AML-193 (cell line): ENCODE measurements at places on chromosomes 4 and X.

GRCh38 chr4:156378033-156378665, 424.5 kb upstream of the CTSO start:
- peak; percentile 53 for DNase-seq

DNA sequence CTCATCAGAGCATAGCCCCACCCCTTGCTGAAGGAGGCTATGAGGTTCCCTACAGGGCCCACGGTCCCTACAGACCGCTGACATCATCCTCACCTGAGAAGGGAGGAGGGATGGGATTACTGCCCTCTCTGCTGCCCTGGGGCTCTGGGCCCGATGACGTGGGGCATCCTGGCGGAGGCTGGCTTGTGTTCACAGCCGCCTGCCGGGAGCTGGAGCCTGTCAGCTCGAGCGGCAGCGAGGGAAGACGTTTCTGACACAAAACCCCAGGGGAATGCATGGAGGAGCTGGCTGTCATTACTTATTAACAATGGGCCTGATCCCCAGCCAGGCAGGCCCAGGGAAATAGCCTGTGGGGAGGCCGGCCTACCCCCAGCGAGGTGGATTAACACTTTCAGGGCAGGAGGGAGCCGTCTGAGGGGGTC, 106.6 kb upstream of the ATP6AP2 start:
- DNase-seq, result no peak

DNA sequence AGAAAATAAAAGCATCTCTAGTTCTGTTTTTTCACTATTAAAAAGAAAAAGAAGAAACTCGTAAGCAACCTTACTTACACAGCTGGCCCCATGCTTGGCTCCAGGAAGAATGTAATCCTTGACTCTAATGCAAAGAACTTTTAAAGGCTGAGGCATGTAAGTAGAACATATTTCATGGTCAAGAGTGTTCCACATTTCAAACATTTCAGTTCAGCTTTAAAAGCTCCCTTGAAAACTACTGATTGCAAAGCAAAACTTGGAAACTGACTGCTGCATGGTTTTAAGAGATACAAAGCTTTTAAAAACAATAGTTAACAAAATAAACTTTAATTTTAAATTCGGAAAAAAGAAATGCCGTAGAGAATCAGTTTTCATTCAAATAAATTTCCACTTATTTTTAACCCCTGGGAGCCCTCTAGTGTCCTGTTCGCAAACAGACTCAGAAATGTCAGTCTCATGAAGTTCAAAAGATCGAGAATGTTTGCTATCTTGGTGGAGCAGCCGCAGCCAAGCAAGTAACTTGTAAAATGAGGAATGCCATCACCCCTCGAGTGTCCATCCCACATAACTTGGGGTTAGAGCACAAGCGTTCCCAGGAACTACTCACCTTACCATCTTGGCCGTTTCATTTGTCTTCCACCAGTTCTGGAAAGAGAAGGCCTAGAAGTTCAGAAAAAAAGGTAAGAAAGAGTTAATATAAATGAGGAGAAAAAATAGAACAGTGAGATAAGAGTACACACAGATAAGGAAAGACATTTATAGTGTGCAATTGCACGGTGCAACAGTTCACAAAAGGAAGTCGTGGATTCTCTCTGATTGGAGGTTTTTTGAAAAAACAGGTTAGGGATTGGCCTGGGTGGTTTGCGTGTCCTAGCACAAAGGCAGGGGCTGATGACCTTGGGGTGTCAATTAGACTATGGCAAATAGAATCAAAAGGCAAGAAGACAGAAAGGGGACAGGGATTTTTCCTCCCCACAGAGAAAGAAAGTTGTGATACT, at the start of gene GASK1B:
TSS of gene GASK1B (minus strand) at position 765 of the 998 bp plus-strand sequence. CDS start 1,650 bp downstream, outside the sequence.
- peak; percentile 65 for DNase-seq

DNA sequence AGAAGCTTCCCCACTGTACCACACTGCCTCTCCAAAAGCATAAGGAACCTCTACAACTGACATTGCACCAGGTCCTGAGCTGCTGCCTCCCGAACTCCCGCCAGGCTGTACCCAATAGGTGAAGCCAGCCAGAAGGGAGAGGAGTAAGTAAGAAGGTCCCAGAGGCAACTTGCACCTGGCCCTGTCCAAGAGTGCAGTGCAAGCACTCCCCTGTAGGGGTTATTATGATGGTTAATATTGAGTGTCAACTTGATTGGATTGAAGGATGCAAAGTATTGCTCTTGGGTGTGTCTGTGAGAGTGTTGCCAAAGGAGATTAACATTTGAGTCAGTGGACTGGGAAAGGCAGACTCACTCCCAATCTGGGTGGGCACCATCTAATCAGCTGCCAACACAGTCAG, 879.3 kb upstream of the SLIT2 start:
- DNase-seq, result no peak

DNA sequence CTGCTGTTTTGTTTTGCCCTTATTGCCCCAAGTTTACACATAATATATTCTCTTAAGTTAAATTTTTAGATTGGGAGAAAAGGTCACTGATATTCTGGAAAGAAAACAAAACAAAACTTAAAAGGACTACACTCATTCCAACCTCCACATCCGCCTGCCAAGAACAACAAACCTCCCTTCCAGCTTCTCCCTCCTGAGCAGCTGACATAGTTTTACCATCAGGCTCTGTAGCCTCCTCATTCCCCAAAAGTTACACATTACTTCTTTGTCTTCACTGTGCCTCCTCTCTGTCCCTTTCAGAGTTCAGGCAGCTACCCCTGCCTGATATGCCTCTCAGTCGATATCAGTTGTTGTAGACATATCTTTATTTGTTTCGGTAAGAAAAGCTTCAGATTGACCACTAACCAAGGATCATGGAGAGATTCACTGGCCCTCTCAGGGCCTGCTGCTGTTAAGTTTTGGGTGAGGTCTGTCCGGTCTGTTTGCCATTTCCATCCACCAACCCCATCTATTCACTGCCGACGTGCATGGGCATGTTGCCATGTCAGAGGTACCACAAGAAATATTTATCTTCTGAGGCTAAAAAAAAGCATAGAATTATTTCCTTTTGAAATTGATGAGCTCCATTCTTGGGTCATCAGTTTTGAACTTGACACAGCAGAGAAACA, 164.1 kb downstream of the GASK1B start:
- no peak for DNase-seq

DNA sequence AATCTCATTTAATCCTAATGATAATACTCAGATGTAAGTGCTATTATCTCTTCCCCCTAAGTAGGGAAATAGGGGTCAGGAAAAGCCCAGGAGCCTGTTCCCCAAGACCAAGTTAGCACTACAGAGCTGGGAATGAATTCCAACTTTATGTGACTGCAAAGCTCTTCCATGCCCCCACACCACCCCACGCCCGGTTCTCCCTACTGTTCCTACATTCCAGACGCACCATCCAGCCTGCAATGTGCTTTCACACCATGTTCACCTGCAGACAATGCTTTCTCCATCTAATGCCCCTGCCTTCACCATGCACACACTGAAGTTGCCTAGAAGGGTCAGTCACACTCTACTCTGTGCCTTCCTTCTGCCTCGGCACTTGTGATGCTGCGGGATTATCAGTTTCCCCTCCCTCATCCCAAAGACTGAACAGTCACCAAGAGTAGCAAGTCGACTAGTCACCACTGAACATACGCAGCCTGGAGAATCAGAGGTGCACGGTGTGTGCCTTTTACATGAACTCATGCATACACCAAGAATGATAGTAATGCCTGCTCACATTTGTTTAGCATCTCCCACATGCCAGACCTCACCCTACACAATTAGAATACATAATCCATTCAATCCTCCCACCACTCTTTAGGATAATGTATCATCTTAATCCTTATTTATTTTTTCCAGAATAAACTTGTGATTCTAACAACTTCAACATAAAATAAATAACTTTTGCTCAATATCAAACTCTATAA, 14.2 kb downstream of the SORBS2 start:
- DNase-seq, result no peak

GRCh38 chr4:147682755-147683154, 1.2 kb downstream of the PRMT9 start:
- no peak for DNase-seq

- DNase-seq, result no peak
These were observed 33.6 kb upstream of the PDGFC start for GRCh38 chr4:157005193-157005592.

DNA sequence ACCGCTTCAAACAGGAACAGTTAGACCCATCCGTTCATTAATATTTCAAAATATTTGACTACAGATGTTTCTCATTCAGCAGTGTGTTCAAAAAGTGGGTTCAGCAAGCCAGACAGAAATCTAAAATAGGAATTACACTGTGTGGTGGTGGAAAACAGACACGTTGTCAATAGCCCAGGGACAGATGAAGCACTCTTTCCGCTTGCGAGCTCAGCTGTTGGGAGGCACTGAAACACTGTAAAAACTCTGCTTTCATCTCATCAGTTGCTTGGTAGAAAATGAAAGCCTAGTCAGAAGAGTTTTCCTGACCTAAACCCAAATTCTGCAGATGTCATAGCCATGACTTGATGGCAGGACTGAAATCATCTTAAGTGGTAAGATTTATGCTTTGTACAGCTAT, 38.5 kb downstream of the LRP2BP start:
- DNase-seq, result no peak

DNA sequence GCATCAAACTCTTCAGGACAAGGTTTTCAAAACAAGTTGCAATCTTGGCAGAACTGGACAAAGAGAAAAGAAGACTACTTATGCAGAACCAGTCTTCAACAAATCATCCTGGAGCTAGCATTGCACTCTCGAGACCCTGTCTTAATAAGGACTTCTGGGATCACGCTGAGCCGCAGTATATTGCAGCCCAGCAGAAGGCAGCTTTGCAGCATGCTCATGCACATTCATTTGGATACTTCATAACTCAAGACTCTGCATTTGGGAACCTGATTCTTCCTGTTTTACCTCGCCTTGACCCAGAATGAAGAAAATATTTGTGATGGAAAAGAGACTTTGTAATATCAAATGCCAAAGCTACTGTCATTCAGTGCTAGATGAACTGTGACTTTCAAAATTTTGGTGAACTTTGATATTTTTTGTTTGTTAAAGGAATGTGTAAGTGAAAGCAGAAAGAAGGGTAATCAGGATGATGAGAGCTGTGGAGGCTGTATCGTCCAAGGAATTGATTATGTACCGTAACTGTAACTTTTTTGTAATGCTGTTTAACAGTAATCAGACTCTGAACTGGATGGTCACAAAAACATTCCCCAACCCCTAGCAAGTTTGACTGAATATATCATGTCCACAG, 27.2 kb downstream of the HSPA4L start:
- DNase-seq, result no peak

DNA sequence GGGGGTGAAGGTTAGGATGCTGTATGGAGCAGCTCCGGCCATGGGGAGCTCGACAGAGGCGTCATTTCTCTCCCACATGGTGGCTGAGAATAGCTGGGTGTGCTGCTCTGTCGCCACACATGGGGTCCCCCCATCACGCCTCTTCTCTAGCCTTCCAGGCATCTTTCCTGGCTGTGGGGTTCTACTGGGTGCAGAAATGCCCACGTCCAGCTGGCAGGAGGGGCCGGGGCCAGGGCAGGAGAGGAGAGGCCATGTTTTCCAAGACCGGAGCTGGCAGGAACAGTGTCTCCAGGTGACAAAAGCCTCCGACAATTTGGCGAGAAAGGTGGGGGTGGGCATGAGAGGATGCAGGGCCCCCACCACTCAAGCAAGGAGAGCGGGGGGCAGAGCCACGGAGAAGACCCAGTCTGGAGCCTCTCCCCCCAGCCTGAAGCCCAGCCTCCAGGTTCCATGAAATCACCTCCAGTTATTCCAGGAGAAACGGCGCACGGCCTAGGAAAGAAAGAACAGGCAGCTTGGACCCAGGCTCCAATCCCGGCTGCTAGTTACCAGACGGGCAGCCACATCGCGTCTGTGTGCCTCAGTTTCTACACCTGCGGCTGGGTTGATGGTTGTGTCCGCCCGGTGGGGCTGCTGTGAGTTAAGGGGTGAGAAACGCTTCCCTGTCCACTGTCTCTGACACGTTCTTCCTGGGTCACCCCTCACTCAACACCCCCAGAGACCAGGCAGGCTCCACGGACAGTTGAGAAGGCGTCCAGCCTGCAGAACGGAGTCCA, 27.4 kb upstream of the SPON2 start:
- no peak for DNase-seq

DNA sequence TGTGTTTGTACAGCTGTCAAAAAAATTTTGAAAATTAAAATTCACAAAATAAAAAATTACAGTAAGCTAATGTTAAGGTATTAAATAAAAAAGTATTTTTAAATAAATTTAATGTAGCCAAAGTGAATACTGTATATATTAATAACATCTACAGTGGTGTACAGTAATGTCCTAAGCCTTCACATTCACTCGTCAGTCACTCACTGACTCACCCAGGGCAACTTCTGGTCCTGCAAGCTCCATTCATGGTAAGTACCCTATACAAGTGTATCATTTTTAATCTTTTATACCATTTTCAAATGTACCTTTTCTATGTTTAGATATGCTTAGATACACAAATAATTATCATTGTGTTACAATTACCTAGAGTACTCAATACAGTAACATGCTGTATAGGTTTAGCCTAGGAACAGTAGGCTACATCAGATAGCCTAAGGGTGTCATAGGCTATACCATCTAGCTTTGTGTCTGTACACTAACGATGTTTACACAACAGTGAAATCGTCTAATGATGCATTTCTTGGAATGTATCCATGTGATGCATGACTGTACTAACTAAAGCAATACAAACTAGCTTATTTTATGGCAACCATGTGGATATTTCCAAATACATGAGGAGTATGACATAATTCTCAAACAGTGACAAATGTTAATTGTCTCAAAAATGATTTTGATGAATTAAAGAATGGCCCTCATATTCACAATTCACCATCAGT, 13.7 kb downstream of the DDX60 start:
- no peak for DNase-seq

DNA sequence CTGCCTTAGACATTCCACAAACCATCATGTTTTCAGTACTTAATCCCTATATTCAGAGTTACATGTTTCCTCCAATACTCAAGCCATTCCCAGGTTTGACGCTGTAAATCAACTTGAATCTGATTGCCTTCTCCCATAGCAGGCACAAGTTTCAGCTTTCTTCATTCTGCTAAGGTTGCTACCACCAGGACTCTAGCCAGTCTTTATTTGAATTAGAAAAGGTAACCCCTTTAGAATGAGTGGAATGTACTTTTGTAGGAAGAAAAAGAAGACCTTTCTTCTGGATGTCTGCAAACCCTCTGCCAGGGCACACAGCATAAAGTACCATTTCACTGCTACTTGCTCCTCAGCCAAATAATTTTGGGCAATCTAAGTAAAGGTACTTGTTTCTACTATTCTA, 10.7 kb upstream of the RBMXL3 start:
- DNase-seq, result no peak

GRCh38 chr4:77777135-77777807, 41.9 kb downstream of the CNOT6L start:
- peak; percentile 57 for DNase-seq

DNA sequence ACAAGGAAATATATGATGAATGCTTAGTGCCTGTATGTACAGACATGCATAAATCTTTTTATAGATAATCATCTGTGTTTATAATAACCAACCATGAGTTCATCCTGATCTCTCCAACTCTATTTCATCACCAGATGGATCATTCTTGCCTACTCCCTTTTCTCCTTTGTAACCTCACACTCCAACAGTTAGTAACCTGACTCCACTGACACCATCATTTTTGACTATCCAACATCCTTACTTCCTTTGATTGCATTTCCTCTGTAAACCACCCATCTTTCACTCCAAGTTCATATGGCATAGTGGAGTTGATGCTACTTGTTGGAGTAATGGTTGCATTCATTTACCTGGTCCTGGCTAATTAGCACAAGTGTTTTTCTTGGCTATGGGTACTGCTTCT, 170.6 kb downstream of the ZNF330 start:
- DNase-seq, result no peak
